Stimulated activated CD4-positive, alpha-beta T cell treated with anti-CD3 and anti-CD28 coated beads, TNF-alpha, amount 100 ng/mL, for 4 hours (primary cell): ENCODE measurements at places on chromosomes 3 and 15.

GRCh38 chr3:32500880-32501782, 1.5 kb downstream of the CMTM6 start:
- no peak for DNase-seq

GRCh38 chr15:25180606-25181292, 226.0 kb downstream of the SNRPN start:
- DNase-seq = no peak

DNA sequence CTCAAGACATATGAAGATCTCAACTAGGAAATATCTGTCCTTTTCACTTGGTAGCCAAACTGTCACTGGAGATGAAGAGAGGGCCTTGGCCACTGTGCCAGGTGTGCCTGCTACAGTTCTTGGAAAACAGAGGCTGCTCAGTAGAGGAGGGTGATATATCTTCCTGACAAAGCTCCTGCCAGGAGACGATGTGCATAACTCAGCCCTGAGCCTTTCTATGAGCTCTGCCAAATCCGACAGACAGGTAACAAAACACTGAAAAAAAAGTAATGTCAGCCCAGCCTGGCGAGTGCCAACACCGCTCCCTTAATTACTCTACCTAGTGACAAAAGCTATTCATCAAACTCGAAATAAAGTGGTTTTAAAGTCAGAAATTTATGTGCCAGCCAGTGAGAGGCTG, 123.2 kb downstream of the MFSD1 start:
- DNase-seq = no peak

- no peak for DNase-seq
These were observed 97.5 kb downstream of the TCF12 start for GRCh38 chr15:57015897-57016296.

- no peak for DNase-seq
These were observed 17.3 kb downstream of the PLS1 start for GRCh38 chr3:142613491-142613890.

GRCh38 chr15:71015342-71015741, 99.9 kb upstream of the THSD4 start:
- DNase-seq = no peak
